RWPE1 (cell line): ENCODE measurements at places on chromosomes 12 and 14.
A peak's percentile ranks its signal among the peaks of the same experiment; 100 is the strongest.

- no peak for DNase-seq
Observed at GRCh38 chr14:66758031-66758613, 250.2 kb downstream of the GPHN start.

DNA sequence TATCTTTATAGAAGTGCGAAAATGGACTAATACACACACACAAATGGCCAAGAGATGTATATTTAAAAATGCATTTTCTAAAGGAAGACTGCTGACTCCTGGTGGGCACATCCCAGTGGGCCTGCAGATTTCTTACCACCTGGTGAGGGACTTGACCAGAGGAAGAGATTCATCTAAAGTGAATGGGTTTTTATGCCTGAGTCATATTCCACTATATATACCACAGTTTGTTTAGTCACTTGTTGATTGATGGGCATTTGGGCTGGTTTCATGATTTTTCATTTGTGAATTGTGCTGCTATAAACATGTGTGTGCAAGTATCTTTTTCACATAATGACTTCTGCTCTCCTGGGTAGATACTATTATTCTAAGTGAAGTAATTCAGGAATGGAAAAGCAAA is 277.3 kb downstream of the SLC16A7 start:
- no peak for DNase-seq

DNA sequence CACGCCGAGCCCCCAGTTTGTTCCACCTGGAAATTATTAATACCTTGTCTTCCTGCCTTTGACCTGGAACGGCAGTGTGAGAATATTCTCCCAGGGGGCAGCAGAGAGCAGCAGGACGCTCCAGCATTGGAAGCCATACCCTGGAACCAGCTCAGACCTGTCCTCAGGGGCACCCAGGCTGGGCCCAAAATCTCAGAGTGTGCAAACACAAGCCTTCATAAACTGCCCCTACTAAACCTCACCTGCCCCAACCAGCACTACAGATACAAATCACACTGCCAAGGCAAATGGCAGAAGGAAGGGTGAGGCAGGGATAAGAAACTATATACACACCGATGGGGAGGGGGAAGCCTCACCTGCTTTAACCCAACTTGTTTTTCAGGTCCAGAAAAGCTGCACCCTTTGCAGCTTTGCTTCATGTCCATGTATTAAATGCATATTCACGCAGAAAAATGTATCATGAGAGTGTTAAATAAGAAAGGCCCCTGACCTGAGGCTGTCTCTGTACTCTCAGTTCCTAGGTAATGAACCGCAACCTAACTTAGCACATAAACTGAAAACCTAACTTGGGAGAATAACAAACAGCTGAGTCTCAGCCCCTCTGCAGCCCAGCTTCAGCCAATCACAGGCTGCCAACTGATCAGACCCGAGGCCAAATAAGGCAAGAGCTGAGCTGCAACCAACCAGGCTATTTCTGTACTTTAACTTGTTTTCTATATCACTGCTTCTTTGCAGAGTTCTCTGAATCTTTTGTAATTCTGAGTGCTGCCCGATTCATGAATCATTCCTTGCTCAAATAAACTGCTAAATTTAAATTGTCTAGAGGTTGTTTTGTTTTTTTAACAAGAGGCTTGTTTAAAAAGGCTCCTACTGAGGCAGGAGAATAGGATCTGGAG is 130.1 kb downstream of the SPTSSA start:
- DNase-seq: peak; percentile 52

DNA sequence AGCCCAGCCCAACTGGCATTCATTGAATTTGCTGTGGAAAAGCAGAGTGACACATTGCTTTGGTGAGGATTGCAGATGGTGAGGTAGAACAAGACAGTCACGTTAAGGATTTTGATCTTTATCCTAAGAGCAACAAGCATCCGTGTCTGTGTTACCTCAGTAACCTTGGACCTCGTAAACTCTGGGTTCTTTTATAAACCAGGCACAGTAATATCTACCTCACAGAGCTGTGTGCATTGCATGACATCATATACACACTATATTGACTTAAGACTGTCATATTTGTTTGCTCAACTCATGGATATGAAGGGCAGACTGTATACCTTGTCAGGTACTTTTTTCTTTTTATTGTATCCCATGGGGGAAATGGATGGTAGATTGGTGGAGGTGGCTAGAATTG is 156.2 kb downstream of the ETV6 start:
- DNase-seq: no peak

- no peak for DNase-seq
Observed at GRCh38 chr14:92931681-92932447, 8.9 kb downstream of the CHGA start.

DNA sequence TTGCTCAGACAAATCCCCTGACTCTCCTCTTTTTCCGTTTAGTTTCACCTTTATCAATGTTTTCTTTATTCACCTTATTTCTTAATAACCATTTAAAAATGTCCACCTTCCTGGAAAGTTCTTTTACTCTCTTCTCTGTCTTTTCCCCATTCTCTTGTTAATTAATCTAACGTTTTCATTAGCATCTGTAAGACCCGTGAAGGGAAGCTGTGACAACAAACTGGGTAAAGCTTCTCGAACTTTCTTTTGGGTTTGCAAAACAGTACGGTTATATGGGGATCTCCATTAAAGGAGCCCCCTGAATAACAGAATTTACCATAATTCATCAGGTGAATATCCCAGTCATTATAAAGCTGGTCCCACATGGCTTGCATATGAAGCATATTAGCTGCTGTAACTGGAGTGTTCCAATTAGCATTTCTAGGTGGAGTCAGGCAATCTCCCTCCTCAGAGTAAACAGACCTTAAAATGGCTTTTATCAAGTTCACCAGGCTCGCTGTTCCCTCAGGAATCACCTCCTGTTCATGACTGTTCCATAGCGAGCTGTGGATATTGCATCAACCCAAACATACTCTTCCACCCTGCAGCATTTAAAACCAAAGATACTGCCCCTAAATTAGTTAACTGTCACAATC is 42.4 kb downstream of the TMEM30B start:
- no peak for DNase-seq

DNA sequence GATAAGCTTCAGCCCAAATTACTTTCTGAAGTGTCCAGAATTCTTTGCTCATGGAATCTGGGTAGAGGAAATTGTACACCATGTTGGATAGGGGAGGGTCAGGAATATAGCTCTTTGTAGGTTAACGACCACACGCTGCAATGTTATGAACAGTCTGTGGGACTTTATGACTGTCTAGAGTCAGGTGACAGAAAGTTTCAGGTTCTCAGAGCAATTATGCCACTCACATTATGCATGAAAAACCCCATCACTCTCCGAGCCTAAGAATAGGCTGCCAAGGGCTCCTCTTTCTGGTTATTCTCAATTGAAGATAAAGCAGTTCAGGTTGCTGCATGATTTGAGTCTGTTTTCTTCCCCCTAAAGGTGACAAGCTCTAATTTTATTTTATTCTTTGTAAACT is 430.9 kb downstream of the ATP23 start:
- no peak for DNase-seq

DNA sequence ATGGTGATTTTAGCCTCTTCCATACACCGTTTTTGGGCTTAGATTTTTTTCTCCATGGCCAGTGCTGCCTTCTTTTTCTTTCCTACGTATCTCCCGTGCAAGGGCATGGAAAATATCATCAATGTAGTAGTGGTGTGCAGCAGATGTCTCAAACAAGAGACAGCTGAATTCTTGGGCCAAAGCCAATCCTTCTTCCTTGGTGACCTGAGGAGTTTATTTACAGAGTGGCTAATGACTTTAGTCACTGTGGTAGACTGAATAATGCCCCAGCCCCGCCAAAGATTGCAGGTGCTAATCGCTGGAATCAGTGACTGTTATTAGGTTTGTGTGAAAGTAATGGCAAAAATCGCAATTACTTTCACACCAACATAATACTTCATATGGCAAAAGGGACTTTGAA is 235.5 kb upstream of the NOS1 start:
- no peak for DNase-seq

DNA sequence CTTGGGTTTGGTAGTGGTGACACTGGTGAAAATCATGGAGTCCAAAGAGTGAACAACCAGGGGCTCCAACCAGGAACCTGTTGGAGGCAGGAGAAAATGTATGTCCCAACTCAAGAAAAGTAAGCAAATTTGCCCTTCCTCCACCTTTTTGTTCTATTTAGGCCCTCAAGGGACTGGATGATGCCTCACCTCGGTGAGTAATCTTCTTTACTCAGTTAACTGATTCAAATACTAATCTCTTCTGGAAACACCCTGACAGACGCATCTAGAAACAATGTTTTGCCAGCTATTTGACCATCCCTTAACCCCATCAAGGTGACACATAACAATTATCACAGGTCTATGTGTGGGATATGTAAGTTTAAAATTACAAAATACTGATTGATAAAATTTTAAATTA is 272.4 kb upstream of the FOXG1 start:
- peak; percentile 74 for DNase-seq

DNA sequence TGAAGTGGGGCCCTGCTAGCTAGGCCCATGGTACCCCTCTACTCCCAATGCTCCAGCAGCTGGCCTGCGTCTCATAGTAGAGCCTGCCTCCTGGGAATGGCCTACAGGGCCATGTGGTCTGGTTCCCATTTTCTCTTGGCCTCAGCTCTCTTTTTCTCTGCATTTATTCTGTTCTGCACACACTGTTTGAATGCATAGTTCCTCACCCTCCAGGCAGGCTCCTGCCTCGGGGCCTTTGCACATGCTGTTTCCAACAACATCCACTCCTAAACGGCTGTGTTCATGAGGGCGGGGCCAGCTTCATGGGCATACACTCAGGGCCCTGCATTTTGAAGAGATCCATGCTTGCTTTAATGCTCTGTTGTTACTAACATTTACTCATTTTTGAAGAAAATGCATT is 204.0 kb downstream of the ADGRD1 start:
- DNase-seq: no peak

GRCh38 chr14:89926694-89927093 is 27.8 kb downstream of the EFCAB11 start:
- DNase-seq: peak; percentile 33

GRCh38 chr14:105767315-105767714 is 240.9 kb downstream of the TMEM121 start:
- DNase-seq: no peak

- DNase-seq: no peak
Observed at GRCh38 chr12:43898474-43898873, 62.6 kb downstream of the TMEM117 start.

DNA sequence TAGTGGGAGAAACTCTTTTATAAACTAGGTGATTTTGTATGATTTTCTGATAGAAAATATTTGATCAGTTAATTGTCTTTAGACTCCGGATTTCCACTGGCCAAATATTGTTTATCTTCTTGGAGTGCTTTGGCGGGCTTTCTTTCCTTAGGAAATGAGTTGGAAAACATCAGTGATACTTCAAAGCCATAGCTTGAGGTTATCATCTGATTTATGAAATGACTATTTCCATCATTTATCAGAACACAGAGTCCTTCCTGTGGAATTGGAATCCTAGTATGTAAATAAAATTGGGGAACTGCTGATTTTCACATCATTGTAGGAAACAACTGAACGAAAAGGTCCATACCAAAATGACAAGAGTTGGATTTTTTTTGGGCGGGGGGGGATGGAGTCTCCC is 186.0 kb upstream of the DCN start:
- DNase-seq: no peak

- DNase-seq: no peak
Observed at GRCh38 chr14:26811756-26812305, 214.0 kb upstream of the NOVA1 start.

DNA sequence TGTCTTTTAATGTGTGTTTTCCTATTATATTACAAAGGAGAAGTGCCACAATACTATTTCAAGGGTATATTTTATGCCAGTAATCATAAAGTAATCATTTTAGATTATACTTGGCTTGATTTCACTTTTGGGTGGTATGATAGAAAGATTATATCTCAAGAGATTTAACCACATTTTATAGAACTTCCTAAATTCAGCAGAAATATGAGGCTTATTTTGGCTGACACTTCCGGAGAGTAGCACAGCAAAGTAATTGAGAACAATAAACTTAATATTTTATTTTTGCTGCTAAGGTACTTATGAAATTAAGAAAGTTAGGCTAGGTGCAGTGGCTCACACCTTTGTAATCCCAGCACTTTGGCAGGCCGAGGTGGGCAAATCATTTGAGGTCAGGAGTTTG is 319.1 kb downstream of the NPAS3 start:
- no peak for DNase-seq

DNA sequence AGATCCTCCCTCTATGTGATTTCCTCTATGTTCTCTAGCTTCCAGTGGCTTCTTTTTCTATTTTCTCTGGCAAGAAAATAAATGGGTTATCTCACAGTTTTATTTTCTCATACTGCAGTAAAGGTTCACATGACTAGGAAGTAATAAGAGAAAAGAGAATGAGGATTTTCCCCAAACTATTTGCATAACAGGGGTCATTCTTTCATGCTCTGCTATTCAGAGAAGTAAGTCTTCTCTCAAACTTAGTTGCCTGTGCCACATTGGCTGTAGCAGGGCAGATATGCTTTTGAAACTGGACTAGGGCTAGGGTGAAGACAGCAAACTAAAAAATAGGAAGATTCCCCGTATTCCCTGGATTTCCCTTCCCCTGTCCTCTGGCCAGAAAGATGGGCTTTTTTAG is 57.4 kb downstream of the ACSM4 start:
- DNase-seq: no peak
